DMS53 (cell line): ENCODE measurements at places on chromosomes 7 and 10.

GRCh38 chr7:18760631-18761445 lies 265.3 kb downstream of the HDAC9 start:
- peak; percentile 13 for DNase-seq

GRCh38 chr7:52257890-52258289 lies 777.5 kb upstream of the POM121L12 start:
- no peak for DNase-seq

DNA sequence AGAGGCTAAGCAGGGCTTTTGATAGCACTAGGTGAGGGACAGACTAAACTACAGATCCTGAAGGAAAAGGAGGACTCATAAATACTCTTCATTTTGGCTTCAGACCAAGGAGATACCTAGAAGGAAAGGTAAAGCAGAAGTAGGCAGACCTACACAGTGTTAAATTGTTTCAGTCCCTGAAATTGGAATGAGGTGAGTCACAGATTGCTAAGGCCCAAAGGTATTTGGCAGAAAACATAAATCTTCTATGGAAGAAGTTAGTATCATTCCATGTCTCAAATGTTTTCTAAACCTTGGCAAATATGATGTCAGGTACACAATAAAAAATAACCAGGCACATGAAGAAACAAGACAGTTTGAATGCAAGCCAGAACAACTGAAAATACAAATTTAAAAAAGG lies 30.0 kb downstream of the MTERF1 start:
- DNase-seq: no peak

- peak; percentile 58 for DNase-seq
Observed at GRCh38 chr7:137992104-137992549, 9.8 kb downstream of the CREB3L2 start.

DNA sequence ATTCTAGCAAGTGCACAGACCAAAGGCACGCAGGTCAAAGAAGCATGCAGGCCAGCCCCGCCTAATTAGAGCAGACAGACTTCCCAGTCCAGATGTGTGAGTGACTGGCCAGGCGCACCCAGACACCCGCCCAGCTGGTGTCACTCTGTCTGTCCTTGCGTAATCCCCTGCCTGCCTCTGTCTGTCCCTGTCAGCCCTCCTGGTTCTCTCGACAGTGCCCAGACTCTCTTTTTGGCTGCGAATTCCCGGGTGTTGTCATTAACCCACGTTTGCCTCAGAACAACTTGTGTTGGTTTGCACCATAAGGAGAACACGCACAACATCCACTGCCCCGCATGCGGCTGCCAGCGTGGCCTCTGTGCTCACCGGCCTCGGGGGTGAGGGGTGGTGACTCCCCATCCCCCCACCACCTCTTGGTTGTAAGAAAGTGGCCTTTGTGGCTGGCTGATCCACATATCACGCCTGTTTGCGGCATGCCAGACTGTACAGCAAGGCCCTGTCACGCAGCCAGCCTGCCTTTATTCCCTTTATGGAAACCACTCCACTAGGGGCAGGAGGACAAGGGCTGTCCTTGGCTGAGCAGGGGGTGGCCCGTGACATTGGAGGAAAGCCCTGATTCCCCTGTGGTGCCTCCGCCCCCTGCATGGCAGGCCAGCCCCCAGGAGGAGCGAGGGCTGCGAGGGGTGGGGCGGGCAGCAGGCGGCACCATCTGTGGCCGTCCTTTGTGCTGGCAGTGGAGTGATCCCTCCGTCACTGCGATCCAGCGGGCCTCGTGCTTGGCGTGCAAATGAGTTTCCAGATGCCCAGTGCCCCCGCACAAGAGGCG lies 72.8 kb upstream of the PPIF start:
- no peak for DNase-seq

DNA sequence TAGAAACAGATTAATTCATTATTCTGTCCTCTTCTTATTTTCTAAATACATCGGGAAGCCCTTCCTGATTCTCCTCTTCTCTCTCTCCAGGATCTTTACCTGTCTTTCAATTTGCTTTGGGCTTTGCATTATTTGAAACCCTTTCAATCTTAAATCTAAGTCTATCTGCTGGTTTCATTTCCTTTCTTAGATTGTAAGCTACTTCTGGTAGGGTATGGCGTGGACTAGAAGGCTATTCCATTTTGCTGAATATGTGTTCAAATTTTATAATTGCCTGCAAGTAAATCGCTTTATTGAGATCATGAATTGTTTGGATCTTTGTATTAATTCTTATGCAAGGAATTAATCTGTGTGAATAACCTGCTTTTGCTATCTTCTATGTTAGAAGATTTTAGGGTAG lies 11.1 kb downstream of the STAM start:
- DNase-seq: no peak

DNA sequence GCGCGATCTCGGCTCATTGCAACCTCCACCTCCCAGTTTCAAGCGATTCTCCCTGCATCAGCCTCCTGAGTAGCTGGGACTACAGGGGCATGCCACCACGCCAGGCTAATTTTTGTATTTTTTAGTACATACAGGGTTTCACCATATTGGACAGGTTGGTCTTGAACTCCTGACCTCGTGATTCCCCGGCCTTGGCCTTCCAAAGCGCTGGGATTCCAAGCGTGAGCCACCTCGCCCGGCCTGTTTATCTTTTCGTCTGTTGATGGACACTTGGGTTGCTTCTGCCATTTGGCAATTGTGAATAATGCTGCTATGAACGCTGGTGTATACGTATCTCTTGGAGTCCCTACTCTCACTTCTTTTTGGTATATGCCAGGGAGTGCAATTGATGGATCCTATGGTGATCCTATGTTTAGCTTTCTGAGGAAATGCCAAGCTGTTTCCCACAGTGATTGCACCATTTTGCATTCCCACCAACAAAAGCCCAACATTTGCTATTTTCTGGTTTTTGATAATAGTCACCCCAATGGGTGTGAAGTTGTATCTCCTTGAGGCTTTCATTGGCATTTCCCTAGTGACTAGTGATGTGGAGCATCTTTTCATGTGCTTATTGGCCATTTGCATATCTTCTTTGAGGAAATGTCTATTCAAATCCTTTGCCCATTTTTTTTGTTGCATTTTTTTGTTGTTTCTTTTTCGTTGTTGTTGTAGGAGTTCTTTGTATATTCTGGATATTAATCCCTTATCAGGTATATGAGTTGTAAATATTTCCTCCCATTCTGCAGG lies 3.5 kb downstream of the ANTXRL start:
- DNase-seq: no peak

DNA sequence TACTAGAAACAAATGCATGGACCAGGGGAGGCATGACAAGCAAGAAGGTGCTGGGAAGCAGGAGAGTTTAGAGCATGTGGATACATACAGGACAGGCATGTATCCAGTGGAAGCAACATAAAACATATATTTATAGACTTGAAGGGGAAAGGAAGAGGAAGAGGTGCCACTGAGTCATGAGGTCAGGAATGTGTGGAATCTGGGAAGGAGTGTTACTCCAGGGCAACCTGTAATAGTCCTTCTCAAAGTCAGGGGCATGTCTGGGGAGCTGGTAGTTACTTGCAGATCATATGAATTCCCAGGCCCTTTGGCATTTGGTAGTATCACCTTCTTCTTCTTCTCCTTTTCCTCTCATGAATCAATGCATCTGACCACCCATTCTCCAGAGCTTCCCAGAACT lies 246.6 kb downstream of the XPNPEP1 start:
- DNase-seq: no peak

- no peak for DNase-seq
Observed at GRCh38 chr7:123346766-123347165, 147.0 kb upstream of the SLC13A1 start.
